ENCODE measurements at places on chromosomes 11 and 22. TPM values are rescaled to one million over a fixed set of nuclear protein-coding genes. Genes with fewer than 3 reads are reported as not detected.

Gene NXPE2
- not detected for total RNA-seq

Gene TST
- 38.0 TPM for total RNA-seq

Gene SCUBE1
- total RNA-seq = not detected

Gene BTBD18
- not detected for total RNA-seq

Gene SMIM35
- total RNA-seq = not detected

Gene NDUFC2
- 236 TPM for total RNA-seq

Gene HOATZ
- not detected for total RNA-seq

Gene SPINDOC
- 51.5 TPM for total RNA-seq

Gene ZP1
- total RNA-seq = not detected

Gene ABTB2
- 0.25 TPM for total RNA-seq

Gene ACO2
- 79.1 TPM for total RNA-seq

Gene CSNK2A3
- total RNA-seq = not detected

Gene OR8B4
- total RNA-seq = not detected

Gene DBX1
- total RNA-seq = not detected

Gene MAP6
- not detected for total RNA-seq

Gene PARVB
- total RNA-seq = 155 TPM

Gene HSPB2
- not detected for total RNA-seq

Gene OR8G5
- not detected for total RNA-seq

Gene OR8A1
- not detected for total RNA-seq

Gene DRAP1
- total RNA-seq = 118 TPM

Gene RNF214
- total RNA-seq = 28.2 TPM
